GM06990 (cell line): ENCODE measurements at places on chromosomes 2 and 18.

DNA sequence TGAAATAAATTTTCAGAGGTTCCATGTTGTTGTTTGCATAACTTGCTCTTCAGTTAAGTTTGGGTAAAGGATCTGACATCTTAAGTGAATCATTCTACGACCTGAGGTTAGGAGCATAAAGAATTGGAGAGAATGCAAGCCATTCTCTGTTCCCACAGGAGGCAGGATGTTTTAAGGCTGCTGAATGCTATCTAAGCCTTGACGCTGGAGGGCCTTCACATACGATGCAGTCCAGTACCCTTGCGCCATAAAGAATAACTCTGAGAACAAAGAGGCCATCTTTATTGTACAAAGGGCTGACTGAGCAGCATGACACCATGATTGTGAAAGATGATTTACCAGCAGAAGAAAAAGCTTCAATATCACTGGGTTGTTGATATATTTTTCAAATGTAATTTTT lies 198.4 kb downstream of the NYAP2 start:
- DNase-seq = no peak

GRCh38 chr2:145085612-145086011 lies 565.7 kb upstream of the ZEB2 start:
- DNase-seq = no peak

- peak; percentile 98 for DNase-seq
Observed at GRCh38 chr2:231463698-231464575, at the start of gene NCL. TSS of gene NCL (minus strand) at chr2:231464484. CDS start at chr2:231464353, 131 bp downstream.

- DNase-seq = no peak
Observed at GRCh38 chr2:69780921-69781320, 39.0 kb downstream of the ANXA4 start.

DNA sequence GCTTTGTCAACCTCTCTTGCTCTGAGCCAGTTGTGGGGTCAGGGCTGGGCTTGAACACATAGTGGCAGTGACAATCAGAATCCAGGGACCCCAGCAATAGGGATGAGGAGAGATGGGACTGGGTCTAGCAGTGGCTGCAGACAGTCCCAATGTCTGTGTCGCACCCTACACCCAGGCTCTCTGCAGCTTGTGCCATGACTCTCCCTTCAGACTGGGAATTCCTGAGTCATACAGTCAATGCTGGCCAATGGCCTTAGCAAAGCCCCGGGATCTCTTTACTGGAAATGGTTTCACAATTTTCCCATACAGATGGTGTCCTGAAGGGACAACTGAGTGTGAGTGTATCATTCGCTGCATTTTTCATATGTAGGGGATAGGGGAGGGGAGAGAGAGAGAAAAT lies 74.2 kb upstream of the CELF4 start:
- DNase-seq = no peak

DNA sequence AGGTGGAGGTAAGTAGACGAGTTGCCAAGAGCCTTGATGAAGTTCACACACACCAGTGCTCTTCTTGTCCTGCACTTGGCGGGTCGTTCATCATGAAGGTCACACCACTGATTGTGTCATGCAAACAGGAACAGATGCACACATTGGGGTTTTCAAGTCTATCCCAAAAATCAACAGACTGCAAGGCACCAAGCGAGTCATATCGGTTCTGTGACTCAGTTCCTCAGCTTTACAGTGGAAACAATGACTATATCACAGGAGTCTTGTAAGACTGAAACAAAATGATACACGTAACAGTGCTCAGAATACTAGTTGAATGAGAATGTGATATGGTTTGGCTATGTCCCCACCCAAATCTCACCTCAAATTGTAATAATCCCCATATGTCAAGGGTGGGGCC lies 526.9 kb upstream of the ID2 start:
- DNase-seq = peak; percentile 28

DNA sequence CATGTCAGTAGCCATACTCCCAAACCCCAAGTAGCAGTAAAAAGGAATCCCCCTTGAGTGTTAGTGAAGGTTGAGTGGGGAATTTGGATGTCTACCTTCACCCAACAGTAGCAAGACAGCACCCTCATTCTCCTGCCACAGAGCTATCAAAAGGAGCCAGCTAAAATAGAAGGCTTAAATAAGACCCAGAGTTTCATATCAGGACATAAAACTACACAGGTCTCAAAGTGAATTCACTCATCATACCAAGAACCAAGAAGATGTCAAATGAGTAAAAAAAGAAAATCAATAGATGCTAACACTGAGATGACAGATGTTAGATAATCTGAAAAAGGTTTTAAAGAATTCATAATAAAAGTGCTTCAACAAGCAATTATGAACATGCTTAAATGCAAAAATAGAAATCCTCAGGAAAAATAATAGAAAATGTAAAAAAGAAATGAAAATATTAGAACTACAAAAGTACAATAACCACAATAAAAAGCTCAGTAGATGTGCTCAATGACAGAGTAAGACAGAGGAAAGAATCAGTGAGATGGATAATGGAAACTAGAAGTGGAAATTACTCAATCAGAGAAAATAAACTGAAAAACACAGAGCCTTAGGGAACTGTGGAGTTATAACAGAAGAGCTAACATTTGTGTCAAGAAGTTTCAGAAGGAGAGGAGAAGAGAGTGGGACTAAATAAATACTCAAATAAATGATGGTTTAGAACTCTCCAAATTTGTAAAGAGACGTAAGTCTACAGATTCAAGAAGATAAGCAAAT lies 90.5 kb downstream of the EDAR start:
- no peak for DNase-seq

DNA sequence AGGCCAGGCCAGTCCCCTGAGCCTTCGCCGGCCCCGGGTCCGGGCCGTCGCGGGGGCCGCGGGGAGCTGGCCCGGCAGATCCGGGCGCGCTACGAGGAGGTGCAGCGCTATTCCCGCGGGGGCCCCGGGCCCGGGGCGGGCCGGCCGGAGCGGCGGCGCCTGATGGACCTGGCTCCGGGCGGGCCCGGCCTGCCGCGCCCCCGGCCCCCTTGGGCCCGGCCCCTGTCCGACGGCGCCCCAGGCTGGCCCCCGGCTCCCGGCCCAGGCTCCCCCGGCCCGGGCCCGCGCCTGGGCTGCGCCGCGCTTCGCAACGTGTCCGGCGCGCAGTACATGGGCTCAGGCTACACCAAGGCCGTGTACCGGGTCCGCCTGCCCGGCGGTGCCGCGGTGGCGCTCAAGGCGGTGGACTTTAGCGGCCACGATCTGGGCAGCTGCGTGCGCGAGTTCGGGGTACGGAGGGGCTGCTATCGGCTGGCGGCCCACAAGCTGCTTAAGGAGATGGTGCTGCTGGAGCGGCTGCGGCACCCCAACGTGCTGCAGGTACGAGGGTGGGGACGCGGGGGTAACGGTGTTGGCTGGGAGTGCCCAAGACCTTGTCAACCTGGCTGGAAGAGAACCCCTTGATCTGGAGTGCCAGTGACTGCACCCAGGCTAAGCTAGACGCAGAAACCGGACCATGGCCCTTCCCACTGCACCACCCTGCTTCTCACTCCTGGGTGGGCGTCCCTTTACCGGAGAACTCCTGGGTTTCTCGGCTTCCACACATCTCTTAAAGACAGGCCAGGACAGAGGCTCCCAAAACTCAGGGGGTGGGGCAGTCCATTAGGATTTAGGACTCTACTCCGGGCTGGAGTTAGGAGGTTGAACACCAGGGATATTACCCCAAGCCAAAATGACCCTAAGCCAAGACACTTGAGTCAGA lies 739 bp downstream of the PKDCC start:
- no peak for DNase-seq

GRCh38 chr18:37084912-37085311 lies 256.0 kb downstream of the KIAA1328 start:
- DNase-seq = no peak

DNA sequence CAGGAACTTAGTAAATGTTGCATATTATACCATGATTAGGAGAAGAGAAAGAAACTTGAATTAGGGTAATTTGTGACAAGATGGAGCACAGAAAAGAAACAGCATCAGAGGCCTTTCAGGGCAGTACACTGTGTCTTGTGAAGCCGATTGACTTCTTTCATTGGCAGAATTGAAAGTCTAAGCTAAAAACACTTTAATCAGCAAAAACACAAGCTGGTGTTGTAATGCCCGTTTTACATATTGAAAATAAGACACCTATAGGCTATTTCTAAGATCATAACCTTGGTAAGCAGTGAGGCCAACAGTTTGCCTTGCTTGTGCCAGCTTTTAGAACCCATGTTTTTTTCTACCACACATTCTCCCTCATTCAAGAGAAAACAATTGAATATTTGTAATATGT lies 1378.1 kb upstream of the NXPH2 start:
- no peak for DNase-seq

DNA sequence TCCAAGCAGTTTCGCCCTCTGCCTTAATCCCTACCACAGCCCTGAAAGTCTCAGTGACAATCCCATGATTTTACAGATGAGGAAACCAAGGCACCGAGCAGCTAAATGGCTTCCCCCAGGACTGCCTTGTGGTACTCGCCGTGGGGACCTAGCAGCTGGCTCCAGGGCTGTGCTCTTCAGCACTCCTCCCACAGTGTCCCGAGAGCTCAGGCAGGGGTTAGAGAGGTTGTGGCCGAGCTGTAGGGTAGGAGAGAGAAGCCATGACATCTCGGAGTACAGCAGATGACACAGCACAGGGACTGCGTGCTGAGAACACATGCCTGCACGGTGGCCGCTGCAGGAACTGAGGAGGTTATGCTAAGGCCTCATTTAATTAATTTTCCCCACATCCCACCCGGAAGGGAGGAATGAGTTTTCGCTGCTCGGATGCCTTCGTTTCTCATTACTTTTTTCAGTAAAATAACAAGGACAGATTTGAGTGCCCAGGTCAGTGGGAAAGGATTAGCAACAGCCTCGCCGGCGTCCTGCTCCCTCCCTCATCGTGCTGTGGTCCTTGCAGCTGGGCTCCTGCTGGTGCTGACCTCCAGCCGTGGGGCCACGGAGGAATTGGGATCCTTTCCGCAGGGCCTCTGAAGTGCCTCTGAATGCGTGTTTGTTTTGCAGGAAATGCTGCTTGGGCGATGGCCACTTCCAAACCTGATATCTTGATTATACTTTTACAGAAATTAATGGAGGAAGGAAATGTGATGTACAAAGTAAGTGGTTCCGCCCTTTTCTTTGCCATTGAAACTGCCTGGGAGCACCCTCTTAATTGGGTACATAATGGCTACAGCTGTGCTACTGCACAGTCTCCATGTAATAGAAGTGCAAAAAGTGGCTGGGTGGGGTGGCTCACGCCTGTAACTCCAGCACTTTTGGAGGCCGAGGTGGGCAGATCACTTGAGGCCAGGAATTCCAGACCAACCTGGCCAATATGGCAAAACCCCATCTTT lies 61.2 kb downstream of the WDSUB1 start:
- no peak for DNase-seq

DNA sequence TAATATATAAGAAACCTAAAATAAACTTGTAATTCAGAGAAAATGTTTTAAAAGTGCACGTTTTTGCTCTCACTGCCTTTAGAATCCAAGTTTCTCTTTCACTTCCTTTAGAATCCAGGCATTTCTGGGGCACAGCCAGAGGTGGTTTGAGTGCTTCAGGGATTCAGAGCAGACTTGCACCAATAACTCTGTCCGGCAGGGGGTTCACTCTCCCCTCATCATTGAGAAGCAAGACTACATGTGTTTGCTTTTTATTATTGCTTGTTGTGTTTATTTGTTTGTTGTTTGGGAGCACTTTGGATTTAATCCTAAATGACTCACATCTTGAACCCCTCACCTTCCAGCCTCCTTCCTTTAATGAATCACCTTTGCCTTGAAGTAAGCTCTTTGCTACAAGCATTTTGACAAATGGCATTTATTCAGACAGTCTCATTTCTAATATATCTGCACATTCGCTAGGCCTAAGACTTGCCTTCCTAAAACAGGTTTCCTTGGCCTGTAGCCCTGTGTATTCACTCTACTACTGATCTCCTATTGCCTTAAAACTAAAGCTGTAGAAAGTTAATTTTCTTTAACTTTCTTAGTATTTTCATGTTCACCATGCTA lies 233.5 kb upstream of the ATP5MC3 start:
- DNase-seq = no peak

DNA sequence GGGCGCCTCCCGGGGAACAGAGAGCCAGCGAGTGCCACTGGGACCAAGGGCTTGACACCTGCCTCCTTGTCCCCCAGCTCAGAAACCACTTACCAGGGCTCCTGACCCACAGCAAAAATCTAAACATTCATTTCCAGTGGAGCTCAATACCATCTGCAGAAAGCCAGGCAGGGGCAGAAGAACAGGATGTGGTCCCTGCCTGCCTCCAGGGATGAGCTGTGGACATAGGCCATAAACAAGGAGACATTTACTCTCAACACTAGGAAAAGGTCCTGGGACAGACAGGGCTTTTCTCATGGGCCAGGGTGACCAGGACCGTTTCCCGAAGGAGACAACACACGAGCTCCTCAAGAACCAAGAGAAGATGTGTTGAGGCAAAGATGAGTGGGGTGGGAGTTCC lies 203.0 kb downstream of the CTIF start:
- no peak for DNase-seq

DNA sequence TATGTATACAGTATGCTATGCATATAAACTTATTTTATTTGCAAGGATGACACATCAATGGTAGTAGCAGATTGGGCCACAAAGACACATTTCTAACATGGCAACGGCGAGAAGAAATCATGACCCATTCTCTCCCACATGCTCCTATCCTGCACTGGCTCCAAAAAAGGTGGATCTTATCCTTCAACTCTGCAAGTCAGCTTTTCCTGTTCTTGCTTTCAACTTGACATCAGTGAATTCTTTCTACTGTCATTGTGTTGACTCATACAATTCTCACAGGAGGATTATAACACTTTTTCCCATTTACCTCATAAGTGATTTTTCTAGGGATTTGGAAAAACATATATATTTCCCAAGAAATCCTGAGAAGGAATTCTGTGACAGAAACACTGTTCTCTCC lies 53.1 kb downstream of the ACVR1 start:
- DNase-seq = no peak

DNA sequence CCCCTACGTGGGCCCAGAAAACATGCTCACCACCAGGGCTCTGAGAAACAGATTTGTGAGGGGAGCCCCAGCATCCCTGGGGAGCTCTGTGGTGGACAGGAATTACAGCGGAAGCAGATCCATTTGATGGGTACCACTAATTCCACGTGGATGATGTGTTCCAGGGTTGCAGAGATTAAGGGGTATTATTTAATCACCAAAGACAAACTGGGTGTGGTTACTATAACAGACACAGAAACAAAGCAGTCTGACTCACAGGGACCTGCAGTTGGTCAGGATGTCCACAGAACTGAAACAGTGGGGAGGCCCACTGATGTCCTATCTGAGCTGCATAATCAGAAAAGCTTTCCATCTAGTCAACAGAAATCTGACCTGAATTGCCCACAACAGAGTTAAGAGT lies 65.8 kb downstream of the PSMG2 start:
- DNase-seq = no peak

- no peak for DNase-seq
Observed at GRCh38 chr18:2402084-2402483, 169.2 kb downstream of the METTL4 start.
